H1 (cell line): ENCODE measurements at places on chromosomes 7 and 10.

- no peak for DNase-seq
Measured at GRCh38 chr10:50385624-50386023, 134.3 kb upstream of the ASAH2 start.

GRCh38 chr7:67008260-67008659 is 11.6 kb downstream of the TYW1 start:
- DNase-seq = no peak

DNA sequence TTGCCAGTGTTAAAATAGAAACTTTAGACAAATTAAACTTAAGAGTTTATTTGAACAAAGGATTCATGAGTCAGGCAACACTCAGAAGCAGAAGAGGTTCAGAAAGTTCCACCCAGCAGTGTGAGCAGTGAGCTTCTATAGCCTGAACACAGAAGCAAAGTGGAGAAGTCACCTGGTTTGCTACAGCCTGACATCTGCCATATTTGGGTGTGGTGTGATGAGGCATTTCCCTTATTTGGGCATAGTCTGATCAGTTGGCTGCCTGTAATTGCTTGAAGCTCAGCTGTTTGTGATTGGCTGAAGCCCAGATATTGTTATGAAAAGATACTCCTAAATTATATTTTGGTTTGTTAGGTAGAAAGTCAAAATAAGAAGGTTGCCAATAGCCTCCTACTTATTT is 39.1 kb downstream of the VWC2 start:
- DNase-seq = no peak

GRCh38 chr10:32349968-32350738 is 3.2 kb upstream of the EPC1 start:
- DNase-seq = no peak

DNA sequence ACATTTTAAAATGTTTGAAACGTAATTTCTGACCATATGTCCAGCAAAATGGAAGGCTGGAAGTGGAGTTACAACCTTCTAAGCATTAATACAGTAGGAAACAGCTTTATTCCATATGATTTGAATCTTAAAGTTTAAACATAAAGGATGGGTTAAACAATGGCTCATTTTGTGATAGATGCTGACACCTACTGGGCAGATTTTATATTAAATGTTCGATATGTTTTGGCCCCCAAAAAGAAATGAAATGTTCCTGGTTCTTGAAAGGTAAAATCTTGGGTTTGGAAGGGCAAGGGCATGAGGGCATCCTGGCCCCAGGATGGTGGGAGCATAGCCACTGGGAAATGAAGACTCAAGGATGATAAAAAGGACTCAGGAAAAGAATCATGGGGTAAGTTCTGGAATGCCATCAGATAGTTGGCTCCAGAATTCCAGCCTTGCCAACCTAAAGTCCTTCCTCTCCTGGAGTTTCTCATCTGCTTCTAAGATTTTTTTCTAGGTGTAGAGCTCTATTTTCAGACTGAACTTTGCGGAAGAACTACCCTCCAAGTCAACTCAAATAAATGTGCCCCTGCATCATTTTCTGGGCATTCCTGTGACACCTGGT is 34.6 kb upstream of the SLC35G1 start:
- DNase-seq = no peak

DNA sequence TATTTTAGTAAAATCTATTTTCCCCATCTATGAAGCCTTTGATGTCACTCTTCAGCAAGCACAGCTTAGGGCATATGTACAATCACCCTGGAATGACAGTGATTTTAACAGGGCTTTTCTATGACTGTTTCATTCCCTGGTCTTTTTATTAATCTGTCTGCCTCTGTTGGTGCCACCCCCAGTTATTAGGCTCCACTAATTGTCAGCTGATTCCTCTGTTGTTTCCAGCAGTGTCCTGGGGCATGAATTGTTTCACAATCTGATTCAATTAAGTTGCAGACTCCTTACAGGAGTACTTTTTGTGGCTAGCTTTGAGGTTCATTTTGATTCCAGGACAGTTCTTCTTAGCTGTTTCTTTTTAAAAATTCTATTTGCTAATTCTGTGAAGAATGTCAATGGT is 38.6 kb downstream of the MYO3A start:
- no peak for DNase-seq

DNA sequence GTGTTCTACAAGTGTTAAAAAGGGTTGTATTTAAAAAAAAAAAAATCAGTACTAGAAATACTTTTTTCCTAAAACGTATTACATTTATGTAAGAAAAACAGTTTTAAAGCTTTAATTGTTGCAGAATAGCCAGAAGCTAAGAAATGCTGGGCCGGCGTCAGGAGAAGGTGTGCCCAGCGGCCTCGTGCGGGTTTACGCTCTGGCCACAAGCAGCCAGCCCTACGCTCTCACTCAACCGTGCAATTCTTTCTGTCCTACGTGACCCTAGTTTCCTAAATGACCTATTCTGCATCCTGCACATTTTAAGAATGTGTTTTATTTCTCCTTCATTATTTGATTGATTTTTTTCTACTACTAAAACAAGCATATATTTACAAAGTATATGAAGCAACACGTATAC is 279.7 kb upstream of the KLF14 start:
- no peak for DNase-seq

DNA sequence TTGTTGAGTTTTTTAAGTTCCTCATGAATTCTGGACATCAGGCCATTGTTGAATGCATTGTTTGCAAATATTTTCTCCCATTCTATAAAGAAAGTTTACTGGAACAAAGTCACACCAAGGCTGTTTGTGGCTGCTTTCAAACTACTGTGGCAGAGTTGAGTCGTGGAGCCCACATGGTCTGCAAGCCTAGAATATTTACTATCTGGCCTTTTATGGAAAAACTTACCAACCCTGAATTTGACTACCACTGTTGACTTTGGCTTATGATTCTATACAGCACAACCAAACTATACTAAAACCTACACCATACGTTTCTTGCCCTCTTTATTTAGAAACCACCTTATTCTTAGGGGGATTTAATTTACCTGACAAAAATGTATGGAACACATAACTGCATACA is 239.1 kb downstream of the KCNMA1 start:
- no peak for DNase-seq

DNA sequence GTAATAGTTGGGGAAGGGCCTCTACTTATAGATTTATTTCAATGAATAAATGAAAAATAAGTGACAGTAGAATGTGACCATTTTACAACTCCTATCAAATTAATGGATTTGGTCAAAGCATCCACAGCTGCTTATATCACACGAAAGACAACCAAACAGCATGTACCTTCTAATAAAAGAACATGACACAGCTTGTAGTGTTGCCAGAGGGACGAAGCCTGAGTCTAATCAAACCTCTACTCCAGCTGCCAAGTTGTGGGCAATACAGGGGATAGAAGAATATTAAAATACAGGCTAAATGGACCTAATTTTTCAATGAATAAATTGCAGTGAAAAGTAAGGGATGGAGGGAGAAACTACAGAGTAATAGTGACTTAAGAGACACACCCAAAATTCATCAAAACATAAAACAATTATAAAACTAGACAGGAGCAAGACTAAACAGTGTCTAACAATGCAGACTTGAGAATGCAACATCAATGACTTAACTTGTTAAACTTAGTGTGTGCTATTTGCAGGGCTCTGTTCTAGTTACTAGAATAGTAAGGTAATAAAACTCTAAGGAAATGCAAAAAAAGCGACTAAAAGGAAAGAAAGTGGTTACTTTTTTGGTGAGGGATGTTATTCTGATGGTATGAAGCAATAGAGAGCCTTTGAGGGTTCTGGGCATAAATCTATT is 853.8 kb downstream of the GRM8 start:
- no peak for DNase-seq

DNA sequence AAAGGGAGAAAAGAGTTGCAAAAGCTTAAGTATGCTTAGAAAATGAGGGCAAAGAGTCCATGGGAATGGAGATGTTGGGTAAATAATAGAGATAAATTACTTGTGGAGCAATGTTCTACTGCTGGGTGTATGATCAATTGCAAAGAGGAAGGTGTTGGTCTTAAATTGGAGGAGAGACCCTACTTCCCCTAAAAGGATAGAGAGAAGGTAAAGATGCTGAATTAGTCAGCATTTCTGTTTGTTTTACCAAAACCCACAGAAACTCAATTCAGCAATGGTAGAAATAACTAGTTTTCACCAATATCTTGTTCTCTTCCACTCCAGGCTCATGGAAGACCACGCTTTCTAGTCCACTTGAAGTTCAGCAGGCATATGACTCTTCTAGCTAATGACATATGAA is 32.1 kb downstream of the ASB4 start:
- no peak for DNase-seq

DNA sequence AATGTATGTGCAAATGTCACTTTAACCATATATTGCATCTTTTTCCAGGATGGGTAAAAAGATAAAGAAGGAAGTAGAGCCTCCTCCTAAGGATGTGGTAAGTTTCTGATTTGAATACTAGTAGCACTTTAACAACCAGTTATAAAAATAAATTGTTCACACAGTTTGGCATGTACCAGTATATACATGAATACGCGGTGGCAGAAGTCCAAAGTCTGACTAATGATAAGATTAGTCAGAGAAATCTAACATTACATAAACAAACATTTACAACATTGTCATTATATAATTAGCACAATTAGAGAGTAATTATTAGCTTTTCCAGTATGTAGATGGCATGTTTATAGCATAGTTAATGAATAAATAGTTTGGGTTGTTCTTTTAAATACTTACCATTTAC is 4.1 kb downstream of the ARMC3 start:
- no peak for DNase-seq

DNA sequence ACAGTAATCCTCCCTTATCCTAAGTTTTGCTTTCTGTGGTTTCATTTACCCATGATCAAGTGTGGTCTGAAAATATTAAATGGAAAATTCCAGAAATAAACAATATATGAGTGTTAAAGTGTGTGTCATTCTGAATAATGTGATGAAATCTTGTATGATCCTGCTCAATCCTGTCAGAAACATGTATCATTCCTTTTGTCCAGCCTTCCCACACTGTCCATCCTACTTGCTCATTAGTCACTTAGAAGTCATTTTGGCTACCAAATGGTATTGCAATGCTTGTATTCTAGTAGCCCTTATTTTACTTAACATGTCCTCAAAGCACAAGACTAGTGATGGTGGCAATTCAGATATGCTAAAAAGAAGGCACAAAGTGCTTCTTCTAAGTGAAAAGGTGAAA is 1211.2 kb upstream of the SORCS1 start:
- DNase-seq = no peak

GRCh38 chr10:42690449-42691360 is 52.3 kb upstream of the ZNF33B start:
- DNase-seq = no peak

DNA sequence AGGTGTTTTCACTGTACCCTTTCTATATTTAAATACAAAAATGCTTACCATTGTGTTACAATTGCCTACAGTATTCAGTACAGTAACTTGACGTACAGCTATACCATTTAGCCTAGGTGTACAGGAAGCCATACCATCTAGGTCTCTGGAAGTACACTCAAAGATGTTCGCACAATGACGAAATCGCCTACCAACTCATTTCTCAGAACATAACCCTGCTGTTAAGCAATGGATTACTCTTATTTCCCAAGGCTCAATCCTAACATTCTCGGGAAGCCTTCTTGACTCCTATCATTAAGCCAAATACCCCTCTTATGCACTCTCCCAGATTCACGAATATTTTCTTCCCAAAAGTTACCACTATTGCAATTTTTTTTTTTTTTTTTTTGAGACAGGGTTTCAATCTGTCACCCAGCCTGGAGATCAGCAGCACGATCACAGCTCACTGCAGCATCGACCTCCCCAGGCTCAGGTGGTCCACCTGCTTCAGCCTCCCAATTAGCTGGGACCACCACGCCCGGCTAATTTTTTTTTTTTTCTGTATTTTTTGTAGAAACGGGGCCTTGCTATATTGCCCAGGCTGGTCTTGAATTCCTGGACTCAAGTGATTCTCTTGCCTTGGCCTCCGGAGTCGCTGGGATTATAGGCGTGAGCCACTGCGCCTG is 1.5 kb downstream of the CWF19L1 start:
- DNase-seq = no peak

DNA sequence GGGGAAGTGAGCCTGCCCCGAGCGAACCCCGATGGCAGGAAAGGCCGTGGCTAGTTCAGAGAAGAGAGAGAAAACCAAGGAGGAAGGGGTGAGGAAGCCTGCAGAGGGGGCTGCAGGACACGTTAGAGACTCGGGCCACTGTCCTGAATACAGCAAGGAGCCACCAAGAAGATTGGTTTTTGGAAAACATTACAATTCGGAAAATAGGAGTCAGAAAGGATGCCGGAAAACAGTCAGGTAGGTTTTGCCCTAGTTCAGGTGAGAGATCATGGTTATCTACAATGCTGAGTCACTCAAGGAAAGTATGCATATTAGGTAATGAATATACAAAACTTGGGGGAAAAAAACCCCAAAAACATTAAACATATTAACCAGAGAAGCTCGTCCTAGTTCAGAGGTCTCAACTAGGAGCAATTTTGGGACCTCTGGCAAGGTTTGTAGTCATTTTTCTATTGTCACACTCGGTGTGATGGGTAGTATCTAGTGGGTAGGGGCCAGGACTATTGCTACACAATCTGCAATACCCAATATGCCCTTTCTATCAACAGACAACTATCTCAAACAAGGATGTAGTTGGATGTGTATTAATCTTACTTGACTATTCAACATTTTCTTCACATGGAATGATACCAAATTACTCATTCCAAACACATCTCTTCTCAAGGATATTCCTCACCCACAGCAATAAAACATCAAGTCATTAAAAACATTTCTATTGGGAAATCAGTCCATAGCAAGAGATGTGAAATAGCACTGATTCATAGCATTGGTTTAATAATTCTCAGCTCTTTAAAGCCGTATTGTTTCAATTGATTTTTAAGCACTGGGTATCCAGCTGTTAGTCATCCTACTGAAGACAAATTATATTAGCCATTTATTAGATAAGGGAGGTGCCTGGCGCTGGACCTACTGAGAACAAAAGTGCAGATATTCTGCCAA is 74.4 kb upstream of the RSU1 start:
- peak; percentile 43 for DNase-seq

DNA sequence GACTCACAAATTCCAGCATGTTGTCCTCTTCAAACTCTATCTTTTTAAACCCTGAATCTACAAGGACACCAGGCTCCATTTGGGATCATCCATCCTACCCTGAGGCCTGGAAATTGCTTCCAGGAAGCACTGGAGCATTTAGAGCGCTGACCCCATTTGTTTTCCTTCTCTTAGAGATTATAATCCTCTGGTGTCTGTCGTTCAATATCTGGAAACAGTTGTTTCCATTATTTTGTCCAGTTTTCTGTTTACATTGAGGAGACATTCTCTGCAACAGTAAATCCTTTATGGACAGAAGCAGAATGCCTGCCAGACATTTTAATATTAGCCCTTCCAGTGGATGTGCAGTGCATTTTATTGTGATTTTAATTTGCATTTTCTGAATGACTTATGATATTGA is 119.4 kb upstream of the MEOX2 start:
- no peak for DNase-seq

GRCh38 chr7:128335730-128336129 is 8.0 kb downstream of the RBM28 start:
- DNase-seq = no peak

GRCh38 chr7:44380831-44381493 is 55.6 kb upstream of the CAMK2B start:
- no peak for DNase-seq
